ENCODE measurements at places on chromosomes 16 and 17. TPM values are rescaled to one million over a fixed set of nuclear protein-coding genes. Genes with fewer than 3 reads are reported as not detected.

Gene LYRM1
- polyA plus RNA-seq, result 19.0 TPM

DNA sequence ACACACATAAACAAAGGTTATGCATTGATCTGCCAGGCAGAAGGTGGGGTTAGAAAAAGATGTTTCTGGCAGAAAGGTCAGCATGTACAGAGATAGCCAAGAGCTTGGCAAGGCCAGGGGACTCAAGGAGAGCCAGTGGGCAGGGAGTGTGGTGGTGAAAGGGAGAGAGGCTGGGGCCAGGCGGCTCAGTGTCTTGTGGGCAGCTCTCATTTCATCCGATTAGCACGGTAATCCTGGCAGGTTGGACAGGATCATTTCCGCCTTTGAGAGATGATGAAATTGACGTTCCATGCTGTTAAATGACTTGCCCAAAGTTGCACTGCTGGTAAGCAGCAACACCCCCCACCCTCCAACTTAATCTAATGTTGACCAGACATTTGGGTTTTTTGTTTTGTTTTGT is 3.6 kb downstream of the CHD9 start:
- no peak for DNase-seq

Gene CEP131
- 9.6 TPM for polyA plus RNA-seq

DNA sequence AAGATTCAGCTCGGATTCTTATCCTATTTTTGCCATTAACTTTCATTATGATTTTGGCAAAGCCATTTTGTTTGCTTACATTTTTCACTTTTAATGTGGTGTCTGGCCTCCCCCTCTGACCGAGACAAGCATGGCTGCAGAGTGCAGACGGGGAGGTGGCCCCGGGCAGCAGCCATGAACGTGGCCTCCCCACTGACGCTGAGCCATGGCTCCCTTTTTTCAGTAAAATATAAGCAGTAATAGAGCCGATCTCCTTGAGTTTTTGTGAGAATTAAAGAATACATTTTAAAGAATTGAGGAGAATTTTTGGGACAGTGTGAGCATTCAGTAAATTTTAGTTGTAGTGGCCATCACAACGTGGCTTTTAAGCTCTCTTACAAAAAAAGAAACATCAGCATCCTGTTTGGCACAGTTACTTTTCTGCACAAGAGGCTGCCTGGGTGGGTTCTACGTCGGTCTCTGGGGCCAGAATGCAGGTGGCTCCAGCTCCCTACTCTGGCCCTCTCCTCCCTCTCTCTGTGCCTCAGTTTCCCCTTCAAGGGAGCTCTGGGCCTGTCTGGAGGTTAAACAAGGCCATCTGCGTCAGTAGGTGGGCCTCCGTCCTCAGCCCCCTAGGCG is 68.8 kb upstream of the ZNF750 start:
- no peak for DNase-seq

GRCh38 chr16:15961060-15961511 is 11.7 kb downstream of the ABCC1 start:
- DNase-seq, result peak; percentile 68

Gene DHRS7C
- not detected for polyA plus RNA-seq

Gene SOX8
- 0.26 TPM for polyA plus RNA-seq

- peak; percentile 49 for DNase-seq
Observed at GRCh38 chr16:86225905-86226371, 284.4 kb upstream of the FOXF1 start.

Gene GSG1L
- not detected for polyA plus RNA-seq

Gene TEKT1
- polyA plus RNA-seq, result not detected

Gene SLC35G6
- not detected for polyA plus RNA-seq

Gene PYDC1
- not detected for polyA plus RNA-seq

DNA sequence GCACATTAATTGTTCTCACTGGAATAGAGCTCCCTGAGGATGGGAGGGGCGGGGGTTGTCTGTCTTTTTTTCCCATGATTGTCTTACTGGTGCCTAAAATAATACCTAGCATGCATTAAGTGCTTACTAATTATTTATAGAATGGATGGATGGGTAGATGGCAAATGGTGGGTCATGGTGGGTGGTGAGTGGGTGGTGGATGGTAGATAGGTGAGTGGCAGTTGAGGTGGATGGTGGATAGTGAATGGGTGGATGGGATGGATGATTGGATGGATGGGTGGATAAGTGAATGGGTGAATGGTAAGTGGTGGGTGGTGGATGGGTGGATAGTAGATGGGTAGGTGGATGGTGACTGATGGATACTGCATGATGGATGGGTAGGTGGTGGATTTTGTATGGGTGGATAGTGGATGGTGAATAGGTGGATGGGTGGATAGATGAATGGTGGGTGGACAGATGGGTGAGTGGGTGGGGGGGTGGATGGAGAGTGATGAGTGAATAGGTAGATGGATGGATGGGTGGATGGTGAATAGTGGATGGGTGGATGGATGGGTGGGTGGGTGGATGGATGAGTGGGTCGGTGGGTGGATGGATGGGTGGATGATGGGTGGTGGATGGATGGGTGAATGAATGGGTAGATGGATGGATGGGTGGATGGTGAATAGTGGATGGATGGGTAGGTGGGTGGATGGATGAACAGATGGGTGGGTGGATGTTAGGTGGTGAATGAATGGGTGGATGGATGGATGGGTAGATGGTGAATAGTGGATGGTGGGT is 51.6 kb downstream of the RBFOX3 start:
- no peak for DNase-seq

- DNase-seq, result no peak
Observed at GRCh38 chr17:29929006-29929532, 959 bp downstream of the SSH2 start.

Gene ADAP2
- 1.2 TPM for polyA plus RNA-seq

DNA sequence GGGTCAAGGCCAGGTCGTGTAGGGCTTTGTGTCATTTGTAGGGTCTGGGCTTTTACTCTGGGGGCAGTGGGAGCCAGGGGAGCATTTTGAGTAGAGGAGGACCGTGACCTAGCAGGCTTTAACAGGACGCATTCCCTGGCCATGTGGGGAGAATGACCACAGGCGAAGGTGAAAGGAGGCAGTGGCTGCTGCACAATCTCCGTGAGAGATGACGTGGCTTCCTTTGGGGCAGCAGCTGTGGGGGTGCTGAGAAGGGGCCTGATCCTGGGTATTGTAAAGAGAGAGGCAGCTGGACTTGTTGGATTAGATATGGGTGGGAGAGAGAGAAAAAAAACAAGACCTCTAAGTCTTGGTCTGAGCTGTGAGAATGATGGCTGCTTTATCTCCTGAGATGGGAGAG is 46.0 kb downstream of the KATNIP start:
- DNase-seq, result peak; percentile 20

- no peak for DNase-seq
Observed at GRCh38 chr16:58123896-58124600, 5.1 kb downstream of the CFAP20 start.

DNA sequence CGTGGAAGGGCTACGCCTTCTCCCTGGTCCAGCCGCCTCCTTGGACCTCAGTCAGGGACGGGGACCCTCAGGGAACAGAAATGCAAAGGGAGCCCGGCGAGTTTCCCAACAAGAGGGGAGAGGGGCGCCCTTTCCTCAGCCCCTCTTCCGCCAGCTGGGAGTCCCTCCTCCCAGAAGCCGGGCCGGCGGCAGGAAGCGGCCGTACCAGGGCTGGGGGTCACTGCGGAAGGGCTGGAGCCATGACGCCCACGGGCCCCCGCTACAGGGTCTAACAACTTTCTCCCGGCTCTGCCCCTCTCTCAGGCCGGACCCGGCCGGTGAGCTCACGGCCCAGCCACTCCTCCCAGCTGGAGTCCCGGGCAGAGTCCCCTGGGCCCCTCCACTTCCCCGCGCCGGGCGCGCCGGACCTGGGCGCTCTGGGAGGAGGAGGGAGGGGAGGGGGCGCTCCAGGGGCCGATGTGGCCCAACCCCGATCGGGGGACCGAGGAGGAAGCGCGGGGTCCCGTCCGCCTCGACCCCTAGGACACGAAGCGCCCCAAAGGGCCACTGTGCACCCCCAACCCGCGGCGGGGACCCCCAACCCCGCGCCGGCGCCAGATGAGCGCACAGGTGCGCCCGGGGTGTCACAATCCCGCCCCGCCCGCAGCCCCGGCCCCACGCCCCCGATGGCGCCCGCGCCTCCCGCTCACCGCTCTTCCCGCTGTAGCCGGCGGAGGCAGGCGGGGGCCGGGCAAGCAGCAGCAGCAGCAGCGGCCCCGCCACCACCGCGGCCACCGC is 578 bp downstream of the PGAP6 start:
- peak; percentile 10 for DNase-seq

GRCh38 chr17:62653002-62653825 is 25.7 kb downstream of the MRC2 start:
- DNase-seq, result peak; percentile 31

Gene KRT222
- not detected for polyA plus RNA-seq

DNA sequence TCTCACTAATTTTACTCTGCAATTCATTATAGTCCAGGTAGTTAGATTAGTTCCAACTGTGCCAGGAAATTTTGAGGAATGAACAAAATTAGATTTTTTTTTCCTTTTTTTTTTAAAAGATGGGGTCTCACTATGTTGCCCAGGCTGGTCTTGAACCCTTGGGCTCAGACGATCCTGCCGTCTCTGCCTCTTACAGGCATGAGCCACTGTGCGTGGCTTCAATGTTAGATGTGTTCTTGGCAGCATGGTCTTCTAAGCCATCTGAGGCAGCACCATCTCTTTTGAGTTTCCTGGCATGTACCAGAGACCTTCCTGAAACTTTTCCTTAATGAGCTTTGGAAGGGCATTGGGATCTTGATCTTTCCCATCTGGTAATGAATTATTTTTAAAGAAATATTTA is 2.6 kb upstream of the AHSP start:
- no peak for DNase-seq

Gene IL21R
- polyA plus RNA-seq, result 0.83 TPM

- no peak for DNase-seq
Observed at GRCh38 chr17:3271072-3271848, 26.9 kb downstream of the OR3A1 start.

GRCh38 chr17:58920773-58921172 is 165.1 kb downstream of the PPM1E start:
- DNase-seq, result no peak

- DNase-seq, result no peak
Observed at GRCh38 chr16:88941913-88942909, 34.8 kb downstream of the CBFA2T3 start.

Gene CCL17
- not detected for polyA plus RNA-seq

DNA sequence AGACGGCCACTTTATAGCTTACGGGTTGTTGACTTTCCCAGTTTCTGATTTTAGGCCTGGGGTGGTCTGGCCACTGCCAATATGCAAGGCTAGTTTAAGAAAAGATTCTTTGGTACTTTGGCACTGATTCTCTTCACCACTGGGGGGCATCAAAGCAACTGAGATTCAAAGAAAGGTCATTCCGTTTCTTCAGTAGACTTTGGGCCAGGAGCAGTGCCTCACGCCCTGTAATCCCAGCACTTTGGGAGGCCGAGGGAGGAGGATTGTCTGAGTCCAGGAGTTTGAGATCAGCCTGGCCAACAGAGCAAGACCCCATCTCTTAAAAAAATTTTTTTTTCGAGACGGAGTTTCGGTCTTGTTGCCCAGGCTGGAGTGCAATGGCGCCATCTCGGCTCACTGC is 53.0 kb downstream of the RPA1 start:
- peak; percentile 24 for DNase-seq

Gene SCGB1C2
- polyA plus RNA-seq, result not detected
